Activated CD4-positive, alpha-beta memory T cell treated with anti-CD3 and anti-CD28 coated beads for 36 hours (primary cell): ENCODE measurements at places on chromosomes 16 and 17. TPM values are rescaled to one million over a fixed set of nuclear protein-coding genes. Genes with fewer than 3 reads are reported as not detected.

The YBX2 gene
- total RNA-seq, result 0.83 TPM

The TPPP3 gene
- not detected for total RNA-seq

The PRSS21 gene
- total RNA-seq, result 4.7 TPM

The KRTAP2-1 gene
- total RNA-seq, result not detected

The CSH2 gene
- not detected for total RNA-seq

DNA sequence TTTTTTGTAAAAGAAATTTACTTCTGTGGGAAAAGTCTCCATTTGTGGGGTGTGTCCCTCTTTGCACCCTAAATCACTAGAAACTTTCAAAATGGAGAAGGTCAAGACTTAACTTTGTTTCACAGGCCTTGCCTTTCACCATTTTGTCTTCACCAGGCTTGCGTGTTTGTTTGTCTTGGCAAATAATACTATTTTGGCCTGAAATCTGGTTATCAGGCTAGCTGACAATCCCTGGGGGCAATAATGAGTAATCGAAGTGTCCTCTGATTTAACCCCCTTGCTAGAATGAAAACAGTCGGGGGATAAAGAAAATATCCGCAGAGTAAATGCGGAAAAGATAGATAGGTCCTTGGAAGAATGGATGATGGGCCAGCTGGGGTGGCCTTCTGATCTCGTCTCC is 34.5 kb downstream of the SLC39A11 start:
- DNase-seq, result no peak

DNA sequence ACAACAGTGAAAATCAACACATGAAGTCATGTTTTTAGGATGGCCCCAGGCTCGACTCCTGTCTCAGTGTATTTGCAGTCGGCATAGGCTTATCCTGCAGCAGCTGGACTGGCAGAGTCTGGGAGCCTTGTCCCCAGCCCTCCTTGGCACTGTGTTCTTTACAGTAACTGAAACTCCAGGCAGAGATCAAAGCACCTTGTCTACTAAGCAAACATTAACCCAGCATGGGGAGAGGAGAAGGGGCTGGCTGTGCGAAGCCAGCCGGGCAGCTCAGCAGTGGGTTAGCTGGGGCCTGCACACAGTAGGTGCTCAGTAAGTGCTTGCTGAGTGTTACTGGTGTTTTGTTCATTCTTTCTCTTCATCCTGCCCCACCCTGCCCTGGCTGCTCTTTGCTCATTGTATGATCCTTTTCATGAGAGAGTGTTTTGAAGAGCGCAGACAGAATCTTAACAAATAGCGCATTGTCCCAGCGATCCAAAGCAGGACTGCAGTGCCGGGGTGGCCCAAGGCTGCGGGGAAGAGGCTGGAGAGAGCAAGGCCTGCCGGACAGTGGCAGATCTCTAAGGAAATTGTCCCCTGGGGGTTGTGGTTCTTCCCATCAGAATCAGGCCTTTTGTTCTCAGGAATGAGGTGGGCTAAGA is 23.5 kb upstream of the ITGB4 start:
- DNase-seq, result no peak

DNA sequence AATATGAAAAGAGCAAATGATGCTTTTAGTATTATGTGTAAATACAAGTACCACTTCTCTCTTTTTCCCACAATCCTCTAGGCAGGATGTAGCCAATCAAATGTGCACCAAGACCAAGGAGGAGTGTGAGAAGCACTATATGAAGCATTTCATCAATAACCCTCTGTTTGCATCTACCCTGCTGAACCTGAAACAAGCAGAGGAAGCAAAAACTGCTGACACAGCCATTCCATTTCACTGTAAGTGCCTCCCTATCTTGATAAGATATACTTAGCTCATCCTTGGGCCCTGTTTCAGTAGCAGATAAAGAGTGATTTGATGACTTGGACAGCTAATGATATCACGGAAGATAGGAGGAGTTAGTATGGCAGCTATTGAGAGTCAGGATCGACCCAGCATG is 33.7 kb downstream of the TADA2A start:
- no peak for DNase-seq

GRCh38 chr17:10516638-10517037 is 1.7 kb downstream of the MYH1 start:
- no peak for DNase-seq

GRCh38 chr16:67995423-67995822 is 3.9 kb downstream of the DPEP2 start:
- DNase-seq, result peak; percentile 53

DNA sequence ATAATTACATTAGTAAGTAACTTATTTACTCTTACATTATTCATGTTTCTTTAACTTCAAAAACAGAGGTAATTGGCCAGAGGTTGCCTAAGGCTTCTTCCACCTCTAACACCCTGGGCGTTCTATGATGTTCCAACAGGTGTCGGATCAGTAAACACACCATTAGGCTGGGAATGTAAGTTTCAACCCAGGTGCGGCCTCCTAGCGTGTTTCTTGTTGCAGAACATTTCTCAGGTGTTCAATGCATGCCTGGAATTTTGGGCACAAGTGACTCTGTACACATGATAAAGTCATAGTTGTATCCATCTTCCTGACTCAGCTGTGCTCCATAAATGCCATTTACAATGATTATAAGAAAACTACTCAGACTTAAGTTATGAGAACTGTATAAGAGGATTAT is 1.0 kb downstream of the KRTAP2-2 start:
- DNase-seq, result no peak

DNA sequence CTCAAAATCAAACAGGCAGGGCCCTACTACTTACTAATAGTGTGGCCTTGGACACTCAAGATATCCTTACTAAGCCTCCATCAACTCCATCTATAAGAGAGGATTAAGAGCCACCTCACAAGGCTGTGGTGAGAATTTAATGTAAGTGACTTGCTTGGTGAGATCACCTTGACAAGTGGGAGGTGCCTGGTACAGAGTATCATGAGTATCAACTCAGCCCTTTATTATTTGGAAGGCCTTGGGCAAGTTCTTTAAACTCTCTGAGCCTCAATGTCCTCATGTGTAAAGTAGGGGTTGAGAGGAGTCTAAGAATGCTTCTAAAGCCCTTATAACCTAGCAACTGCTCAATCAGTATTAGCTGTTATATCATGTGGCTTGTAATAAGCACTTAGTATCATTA is 15.0 kb downstream of the THUMPD1 start:
- DNase-seq, result no peak
